ENCODE measurements at places on chromosomes 12 and 14.

DNA sequence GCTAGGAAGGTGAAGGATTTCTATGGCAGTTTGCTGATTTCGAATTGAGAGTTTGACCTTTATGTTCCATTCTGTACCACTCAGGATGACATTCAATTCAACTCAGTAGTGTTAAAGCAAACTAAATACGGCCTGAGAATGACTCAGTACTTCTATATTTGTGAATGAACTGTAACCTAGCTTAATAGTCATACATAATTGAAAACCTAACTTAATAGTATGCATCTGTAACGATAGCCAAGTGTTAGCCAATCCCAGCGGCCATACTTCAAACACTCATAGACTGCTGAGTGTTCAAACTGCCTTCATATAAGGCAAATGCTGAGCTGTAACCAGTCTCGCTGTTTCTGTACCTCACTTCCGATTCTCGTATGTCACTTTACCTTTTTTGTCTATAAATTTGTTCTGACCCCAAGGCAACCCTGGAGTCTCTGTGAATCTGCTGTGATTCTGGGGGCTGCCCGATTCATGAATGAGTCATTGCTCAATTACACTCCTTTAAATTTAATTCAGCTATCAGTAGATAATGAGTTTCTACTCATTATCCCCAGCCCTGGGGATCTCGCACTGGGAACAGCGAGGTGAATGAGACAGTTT lies 98.5 kb upstream of the SLC24A4 start:
- no peak for DNase-seq

DNA sequence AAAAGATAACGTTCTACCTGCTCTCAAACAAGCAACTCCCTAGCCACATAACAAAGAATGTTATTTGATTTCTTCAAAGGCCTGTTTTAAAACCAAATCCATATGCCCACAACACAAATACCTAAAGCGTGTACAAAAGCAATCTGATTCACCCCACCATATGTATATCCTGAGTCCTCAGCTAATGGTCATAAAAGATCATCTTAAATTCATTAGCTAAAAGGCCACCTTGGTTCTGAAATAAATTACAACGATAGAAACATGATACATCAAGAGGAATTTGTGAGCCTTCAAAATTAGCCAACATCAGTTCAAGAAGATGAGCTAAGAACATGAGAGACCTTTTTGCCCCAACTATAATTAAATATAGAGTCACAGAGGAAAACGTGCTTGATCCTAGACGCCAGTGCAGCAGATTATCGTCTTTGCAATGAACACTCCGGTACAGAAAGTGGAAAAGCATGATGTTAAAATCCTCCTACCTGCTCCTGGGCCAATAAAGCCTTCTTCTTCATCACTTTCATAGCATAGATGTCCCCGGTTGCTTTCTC lies 20.0 kb downstream of the CIT start:
- DNase-seq, result no peak

GRCh38 chr12:54941659-54942058 lies 42.9 kb downstream of the TESPA1 start:
- no peak for DNase-seq

GRCh38 chr12:120834489-120835303 lies 69.5 kb downstream of the SPPL3 start:
- DNase-seq, result no peak

GRCh38 chr12:128994856-128995255 lies 141.6 kb downstream of the GLT1D1 start:
- no peak for DNase-seq

DNA sequence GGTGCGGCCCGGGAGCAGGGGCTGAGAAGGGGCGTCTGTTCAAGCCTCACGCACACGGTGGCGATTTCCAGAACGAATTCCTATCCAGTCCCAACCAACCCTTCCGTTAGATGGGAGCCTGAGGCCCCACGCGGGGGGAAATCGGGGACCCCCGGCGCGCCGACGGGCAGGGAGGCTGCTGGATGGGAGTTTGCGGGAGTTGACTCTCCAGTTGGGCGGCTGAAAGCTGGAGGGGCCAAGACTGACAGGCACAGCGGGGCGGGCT lies 9.8 kb downstream of the EXOC3L4 start:
- DNase-seq, result no peak

DNA sequence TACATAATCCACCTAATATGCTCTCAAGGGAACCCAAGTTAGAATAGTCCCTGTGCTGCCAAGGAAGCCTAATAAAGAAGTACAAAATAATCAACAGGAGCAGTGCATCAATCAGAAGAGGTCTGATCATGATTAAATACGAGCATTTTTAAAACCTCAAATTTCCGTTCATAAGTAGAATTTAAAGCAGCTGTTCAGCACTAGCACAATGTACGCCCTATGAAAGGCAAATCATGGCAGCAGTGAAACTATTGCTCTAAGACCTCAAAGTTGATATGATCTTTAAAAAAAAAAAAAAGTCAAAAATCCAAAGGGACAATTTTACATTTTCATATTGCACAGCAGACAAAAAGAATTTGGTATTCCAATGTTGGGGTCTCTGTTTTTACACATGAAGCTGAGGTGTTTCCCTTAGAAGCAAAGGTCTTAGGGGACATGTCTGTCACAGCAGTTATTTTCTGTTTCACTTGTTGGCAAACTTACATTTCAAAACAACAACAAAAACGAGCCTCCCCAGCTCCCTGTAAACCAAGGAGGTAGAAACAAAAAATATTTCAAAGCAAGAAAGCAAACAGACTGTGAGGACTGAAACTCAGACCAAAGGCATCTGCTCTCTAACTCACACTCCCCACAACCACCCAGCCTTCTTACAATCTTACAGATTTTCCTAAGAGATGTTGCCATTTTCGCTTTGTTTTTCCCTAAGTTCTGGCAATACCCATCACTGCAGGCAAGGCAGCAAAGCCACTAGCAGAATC lies 28.2 kb downstream of the SOX5 start:
- no peak for DNase-seq

- DNase-seq, result no peak
Measured at GRCh38 chr14:75098682-75099081, 28.2 kb downstream of the NEK9 start.

- no peak for DNase-seq
Measured at GRCh38 chr14:62889364-62889763, 155.9 kb downstream of the KCNH5 start.

GRCh38 chr12:120951-121350 lies 54.4 kb downstream of the IQSEC3 start:
- no peak for DNase-seq

GRCh38 chr14:63910583-63911363 lies 58.0 kb downstream of the SYNE2 start:
- no peak for DNase-seq

DNA sequence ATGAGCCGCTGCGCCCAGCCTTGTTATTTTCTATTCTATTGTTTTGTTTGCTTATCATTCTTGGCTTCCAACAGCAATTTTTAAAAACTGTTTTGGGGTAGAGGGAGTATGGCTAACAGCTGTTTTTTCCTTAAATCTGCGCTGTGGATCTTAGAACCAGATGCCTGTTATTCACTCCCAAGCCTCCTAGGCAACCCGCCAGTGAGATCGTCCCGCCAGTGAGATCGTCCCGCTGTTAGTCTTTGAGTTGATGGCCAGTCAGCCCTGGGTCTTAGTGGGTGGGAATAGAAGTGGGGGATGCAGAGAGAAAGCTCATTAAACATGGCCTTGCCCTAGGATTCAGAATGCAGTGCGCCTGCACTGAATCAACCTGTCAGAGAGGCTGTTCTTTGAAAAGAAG lies 67.3 kb upstream of the BICD1 start:
- DNase-seq, result no peak

GRCh38 chr12:15201056-15201455 lies 20.2 kb downstream of the RERG start:
- no peak for DNase-seq

GRCh38 chr12:111435661-111436201 lies 30.0 kb downstream of the SH2B3 start:
- no peak for DNase-seq

GRCh38 chr12:3102771-3103410 lies 25.7 kb downstream of the TSPAN9 start:
- DNase-seq, result no peak

DNA sequence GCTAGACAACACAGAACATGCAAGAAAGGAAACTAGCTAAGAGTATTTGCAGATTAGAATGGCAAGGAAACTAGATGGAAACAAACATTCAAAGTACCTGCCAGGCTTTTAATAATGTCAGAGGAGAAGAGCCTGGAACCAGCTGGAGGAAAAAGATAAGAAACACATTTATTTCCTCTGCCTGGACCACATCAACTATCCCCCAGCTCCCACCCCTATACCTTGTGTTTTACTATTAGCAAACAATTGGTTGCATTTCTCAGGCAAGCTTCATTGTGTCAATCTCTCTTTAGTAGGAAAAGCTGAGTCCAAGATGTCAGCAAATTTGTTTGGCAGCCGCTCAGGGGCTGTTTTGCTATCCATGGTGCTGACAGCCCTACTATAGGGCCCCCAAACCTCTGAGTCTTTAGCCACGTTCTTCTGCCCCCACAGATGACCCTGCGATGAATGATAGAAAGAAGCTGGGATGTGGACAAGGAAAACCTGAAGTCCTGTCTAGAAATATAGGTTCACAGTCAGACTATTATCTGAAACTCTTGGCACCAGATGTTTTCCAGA lies 11.6 kb upstream of the SYNDIG1L start:
- no peak for DNase-seq

- DNase-seq, result peak; percentile 70
Measured at GRCh38 chr12:75756771-75757170, 245.4 kb upstream of the KRR1 start.

DNA sequence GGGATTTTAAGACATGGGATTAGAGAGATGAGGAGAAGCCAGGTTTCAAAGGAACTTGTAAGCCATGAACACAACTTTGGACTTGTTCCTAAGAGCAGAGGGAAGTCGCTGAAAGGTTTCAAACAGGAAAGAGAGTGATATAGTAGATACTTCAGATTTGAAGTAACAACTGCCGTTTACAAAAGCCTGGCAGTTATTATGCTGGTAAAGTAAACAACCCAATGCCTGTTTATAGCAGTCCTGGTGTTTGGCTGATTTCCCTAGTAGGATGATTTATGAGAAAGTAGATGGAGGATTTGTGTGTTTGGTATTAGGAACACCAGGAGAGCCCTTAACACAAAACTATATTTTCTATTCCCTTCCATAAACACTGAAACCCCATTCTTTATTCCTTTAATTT lies 285.7 kb downstream of the RMST start:
- DNase-seq, result no peak

DNA sequence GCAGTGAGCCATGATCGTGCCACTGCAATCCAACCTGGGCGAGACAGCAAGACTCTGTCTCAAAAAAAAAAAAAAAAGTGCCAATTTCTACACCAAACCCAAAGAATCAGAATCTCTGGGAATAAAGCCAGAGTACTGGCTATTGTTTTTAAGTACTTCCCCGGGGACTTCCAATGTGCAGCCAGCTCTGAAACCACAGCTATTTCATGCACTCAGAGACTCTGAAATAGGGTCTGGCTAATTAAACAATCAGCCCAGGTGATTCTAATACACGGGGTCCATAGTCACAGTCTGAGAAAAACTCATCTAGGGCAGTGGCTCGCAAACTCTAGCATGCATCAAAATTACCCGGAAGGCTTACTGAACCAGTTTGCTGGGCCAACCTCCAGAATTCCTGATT lies 56.3 kb downstream of the SIX6 start:
- DNase-seq, result no peak

GRCh38 chr14:80468331-80469122 lies 257.2 kb upstream of the DIO2 start:
- no peak for DNase-seq

DNA sequence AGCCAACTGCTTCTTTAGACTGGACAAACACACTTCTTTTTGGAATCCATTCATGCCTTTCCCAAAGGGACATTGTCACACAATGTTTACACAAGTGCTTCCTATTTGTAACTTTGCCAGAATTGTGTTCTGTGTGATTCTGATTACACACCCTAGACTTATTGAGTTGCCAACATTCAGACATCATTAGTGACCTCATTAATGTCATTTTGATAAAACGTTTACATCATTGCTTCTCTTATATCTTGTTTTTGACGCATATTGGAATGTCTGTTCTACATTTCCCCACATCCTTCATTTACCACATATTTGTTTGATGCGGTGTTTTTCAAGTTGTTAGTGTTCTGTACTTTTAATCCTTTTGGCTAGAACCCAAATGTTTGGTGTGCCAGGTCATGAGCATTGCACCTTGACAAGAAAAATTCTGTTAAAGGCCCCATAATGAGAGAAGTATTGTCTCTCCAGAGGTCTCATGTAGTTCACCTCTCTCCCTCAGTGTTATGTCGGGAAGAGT lies 305.5 kb downstream of the AEBP2 start:
- peak; percentile 7 for DNase-seq

- DNase-seq, result peak; percentile 95
Measured at GRCh38 chr14:58898655-58899316, 261.0 kb downstream of the DACT1 start.

DNA sequence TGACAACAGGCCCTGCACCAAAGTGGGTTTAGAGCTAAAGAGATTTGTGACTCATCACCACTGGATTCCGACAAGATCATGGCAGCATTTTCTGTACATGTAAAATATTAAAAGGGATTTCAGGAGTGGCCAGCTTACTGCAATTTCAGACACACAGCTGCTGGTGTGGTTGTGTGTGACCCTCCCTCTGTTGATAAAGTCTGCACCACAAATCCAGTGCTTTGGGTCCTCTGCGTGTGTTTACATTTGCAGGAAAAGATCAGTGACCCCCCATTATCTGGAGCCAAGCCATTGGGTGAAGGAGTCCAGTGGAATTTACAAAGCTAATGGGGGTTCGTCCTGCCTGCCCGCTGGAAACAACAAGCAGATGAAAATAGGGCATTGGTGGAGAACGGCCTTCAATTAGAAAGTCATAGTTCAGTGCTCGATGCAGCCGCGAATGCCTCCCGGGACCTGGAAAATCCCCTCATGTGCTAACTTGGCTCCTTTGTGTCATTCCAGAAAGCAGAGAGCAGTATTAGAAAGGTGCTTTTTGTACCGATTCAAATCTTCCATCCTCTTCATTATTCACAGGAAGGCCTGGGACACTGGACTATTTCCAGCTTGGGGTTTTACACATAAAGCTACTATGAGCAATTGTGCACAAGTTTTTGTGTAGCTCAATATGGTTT lies 188.5 kb upstream of the TMEM132C start:
- no peak for DNase-seq

GRCh38 chr12:108689314-108690190 lies 41.8 kb downstream of the CORO1C start:
- no peak for DNase-seq

- no peak for DNase-seq
Measured at GRCh38 chr14:98994561-98994960, 277.4 kb downstream of the BCL11B start.

DNA sequence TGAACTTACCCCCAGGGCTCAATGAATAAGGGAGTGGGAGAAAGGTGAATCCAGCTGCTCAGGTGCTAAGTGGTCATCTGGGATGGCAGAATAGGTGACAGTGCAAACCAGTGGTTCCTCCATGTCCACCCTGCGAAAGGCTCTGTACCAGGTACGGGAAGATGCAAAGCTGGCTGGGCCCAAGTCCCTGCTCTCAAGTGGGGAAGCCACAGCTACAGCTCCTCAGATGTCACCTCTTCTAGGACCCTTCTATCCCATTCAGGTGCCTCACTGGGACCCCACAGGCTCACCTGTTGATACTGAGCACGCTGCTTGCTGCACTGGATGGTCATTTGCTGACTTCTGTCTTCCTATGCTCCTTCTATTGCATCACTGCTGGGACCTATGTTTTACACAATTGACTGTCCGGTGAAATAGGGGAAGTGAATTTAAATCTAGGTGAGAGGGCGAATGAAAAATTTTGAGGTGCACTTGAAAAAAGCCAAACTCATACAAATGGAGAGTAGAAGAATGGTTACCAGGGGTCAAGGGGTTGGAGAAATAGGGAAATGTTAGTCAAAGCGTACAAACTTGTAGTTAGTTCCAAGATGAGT lies 20.3 kb upstream of the PPP4R4 start:
- DNase-seq, result no peak

Data from foreskin keratinocyte (primary cell).